ENCODE measurements at places on chromosomes 12 and 14. TPM values are rescaled to one million over a fixed set of nuclear protein-coding genes. Genes with fewer than 3 reads are reported as not detected.
A peak's percentile ranks its signal among the peaks of the same experiment; 100 is the strongest.

Gene OR10P1
- polyA plus RNA-seq, result not detected

GRCh38 chr12:3041558-3042164, 35.5 kb upstream of the TSPAN9 start:
- DNase-seq, result peak; percentile 48

GRCh38 chr14:26528415-26529182, 69.2 kb downstream of the NOVA1 start:
- no peak for DNase-seq

- no peak for DNase-seq
Measured at GRCh38 chr14:24361326-24361725, 6.7 kb upstream of the NFATC4 start.

- DNase-seq, result no peak
Measured at GRCh38 chr12:125202421-125202820, 137.2 kb downstream of the AACS start.

DNA sequence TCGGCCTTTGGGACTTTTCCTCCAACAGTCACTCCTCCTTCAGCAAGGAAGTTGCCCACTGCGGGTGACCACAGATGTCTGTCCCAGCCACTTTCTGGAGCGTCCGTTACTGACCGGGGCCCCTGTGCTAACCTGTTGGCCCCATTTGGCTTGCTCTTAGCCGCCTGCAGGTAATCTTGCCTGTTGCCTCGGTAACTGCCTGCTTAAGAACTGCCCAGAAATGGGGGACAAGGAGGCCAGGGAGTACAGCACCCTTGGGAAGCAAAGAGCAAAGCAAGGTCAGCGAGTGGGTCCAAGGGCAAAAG, 338.8 kb upstream of the SFSWAP start:
- DNase-seq, result no peak

All from large intestine (tissue), 12 donors.